Thoracic aorta (tissue), 2 donors: ENCODE measurements at places on chromosomes 2 and 18. TPM values are rescaled to one million over a fixed set of nuclear protein-coding genes. Genes with fewer than 3 reads are reported as not detected.

The ST6GAL2 gene
- total RNA-seq = 71.1 TPM

GRCh38 chr18:2974731-2975130 is 38.2 kb downstream of the LPIN2 start:
- no peak overlapping the region for H3K27ac ChIP-seq
- no peaks in the 10 kb centered on the region for H3K27me3 ChIP-seq
- H3K4me1 ChIP-seq = peaks cover 42% of the 10 kb centered on the region
- DNase-seq = no peak

The MEP1B gene
- not detected for total RNA-seq

The C2orf72 gene
- 0.14 TPM for total RNA-seq

- no peaks in the 10 kb centered on the region for H3K27me3 ChIP-seq
- H3K4me3 ChIP-seq = no peak overlapping the region
Observed at GRCh38 chr2:74779265-74779558, 54.7 kb upstream of the HK2 start.

GRCh38 chr2:75241696-75242095 is 42.4 kb upstream of the TACR1 start:
- H3K4me1 ChIP-seq = no peaks in the 10 kb centered on the region
- no peaks in the 10 kb centered on the region for H3K27me3 ChIP-seq
- no peaks in the 10 kb centered on the region for H3K36me3 ChIP-seq
- no peak overlapping the region for H3K27ac ChIP-seq
- H3K4me3 ChIP-seq = no peak overlapping the region
- DNase-seq = no peak

DNA sequence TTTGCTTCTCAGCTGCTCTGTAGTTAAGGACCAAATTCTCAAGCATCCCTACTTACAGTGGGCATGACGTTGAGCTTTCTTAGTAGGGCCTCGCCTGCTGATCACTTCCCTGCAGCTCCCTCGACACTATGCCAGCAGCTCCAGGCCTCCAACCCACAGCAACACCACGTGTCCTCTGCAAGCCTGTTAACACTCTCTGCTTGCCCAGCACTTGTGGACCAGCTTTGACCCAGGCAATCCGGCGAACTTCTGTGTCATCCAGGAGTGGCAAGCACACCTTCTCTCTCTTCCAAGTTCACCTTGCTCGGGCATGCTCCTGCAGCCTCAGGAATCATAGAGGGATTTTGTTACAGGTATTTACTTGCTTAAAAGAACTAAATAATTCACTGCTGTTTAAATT is 138.6 kb upstream of the FHL2 start:
- H3K4me3 ChIP-seq = no peak overlapping the region
- no peaks in the 10 kb centered on the region for H3K4me1 ChIP-seq
- DNase-seq = no peak
- H3K36me3 ChIP-seq = no peaks in the 10 kb centered on the region
- H3K27me3 ChIP-seq = no peaks in the 10 kb centered on the region
- no peak overlapping the region for H3K27ac ChIP-seq

DNA sequence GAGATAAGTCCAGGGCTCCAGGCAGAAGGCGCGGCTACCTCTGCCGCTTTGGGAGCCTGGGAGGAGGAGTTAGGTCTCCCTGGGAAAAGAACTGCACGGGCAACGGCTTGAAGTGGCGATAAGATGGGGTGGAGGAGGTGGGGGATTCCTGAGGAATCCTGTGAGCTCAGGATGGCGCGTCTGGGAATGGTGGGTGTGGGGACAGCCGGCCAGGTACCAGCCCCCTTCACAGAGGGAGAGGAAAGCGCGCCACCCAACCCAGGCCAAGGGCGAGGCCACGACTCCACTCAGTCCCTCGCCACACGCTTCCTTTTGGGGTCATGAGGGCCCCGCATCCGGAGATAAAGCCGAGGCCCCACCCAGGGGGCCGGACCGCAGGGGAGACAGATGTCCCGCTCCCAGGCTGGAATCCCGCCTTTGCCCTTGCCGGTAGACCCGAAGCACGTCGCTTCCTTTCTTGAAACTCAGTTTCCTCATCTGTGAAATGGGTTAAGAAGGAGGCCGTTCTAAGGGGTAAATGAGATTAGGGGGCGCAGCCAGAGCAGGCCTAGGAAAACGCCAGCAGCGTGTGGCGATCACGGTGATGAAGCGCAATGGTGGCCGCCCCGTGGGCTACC is 1.7 kb upstream of the CTDSP1 start:
- DNase-seq = no peak
- H3K4me3 ChIP-seq = peak overlapping the region; percentile 79
- peaks cover 15% of the 10 kb centered on the region for H3K4me1 ChIP-seq
- H3K27me3 ChIP-seq = no peaks in the 10 kb centered on the region
- peaks cover 14% of the 10 kb centered on the region for H3K36me3 ChIP-seq
- H3K27ac ChIP-seq = peak overlapping the region; percentile 100

- no peaks in the 10 kb centered on the region for H3K27me3 ChIP-seq
- no peaks in the 10 kb centered on the region for H3K4me1 ChIP-seq
- DNase-seq = no peak
- no peak overlapping the region for H3K27ac ChIP-seq
Observed at GRCh38 chr2:212926940-212927339, 224.5 kb downstream of the IKZF2 start.

DNA sequence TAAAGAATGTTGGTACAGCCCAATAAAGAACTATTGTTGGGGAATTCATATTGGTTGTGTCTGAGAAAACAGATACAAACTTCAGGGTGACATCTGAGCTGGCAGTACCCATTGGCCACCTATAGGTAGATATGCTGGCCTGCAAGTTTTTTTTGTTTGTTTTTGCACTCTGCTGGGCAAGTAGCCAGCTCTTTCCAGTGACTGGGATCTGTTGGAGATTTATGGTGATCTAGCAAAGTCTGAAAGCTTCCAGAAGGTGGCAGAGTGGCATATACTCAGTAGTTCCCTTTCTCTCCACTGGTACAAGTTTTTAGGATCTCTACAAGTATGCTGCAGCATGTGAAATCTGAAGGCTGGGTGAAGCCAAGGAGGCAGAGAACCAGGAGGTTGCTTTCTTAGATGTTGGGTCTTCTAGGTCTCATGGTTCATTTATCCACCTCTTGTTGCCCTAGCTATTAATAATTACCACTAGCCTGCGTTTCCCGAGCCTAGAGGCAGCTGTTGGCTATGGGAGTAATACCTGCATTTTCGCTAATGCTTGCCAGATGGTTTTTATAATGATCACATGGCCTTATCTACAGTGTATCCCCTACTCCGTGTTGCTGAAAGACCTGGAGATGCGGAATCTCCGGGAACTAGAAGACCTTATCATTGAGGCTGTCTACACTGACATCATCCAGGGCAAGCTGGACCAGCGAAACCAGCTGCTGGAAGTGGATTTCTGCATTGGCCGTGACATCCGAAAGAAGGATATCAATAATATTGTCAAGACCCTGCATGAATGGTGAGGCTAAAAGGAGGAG is 9.5 kb downstream of the COPS7B start:
- H3K4me3 ChIP-seq = no peak overlapping the region
- no peak for DNase-seq
- no peaks in the 10 kb centered on the region for H3K27me3 ChIP-seq
- peaks cover 37% of the 10 kb centered on the region for H3K36me3 ChIP-seq
- H3K27ac ChIP-seq = no peak overlapping the region

GRCh38 chr2:208619993-208620392 is 213.4 kb downstream of the PTH2R start:
- H3K36me3 ChIP-seq = no peaks in the 10 kb centered on the region
- H3K27ac ChIP-seq = no peak overlapping the region
- H3K27me3 ChIP-seq = no peaks in the 10 kb centered on the region
- no peaks in the 10 kb centered on the region for H3K4me1 ChIP-seq
- no peak for DNase-seq

The SERPINB7 gene
- 0.14 TPM for total RNA-seq

The SCN7A gene
- total RNA-seq = 9.0 TPM

The PHOSPHO2 gene
- total RNA-seq = 0.92 TPM

The PARD6G gene
- total RNA-seq = 3.0 TPM

GRCh38 chr18:23938043-23938756 is 76.4 kb upstream of the TTC39C start:
- H3K36me3 ChIP-seq = no peaks in the 10 kb centered on the region
- H3K27me3 ChIP-seq = no peaks in the 10 kb centered on the region
- H3K27ac ChIP-seq = no peak overlapping the region
- no peaks in the 10 kb centered on the region for H3K4me1 ChIP-seq

GRCh38 chr2:85251070-85251616 is 76.6 kb downstream of the TGOLN2 start:
- peaks cover 23% of the 10 kb centered on the region for H3K4me1 ChIP-seq
- H3K27me3 ChIP-seq = no peaks in the 10 kb centered on the region
- H3K4me3 ChIP-seq = no peak overlapping the region

- DNase-seq = no peak
- no peak overlapping the region for H3K4me3 ChIP-seq
- no peak overlapping the region for H3K27ac ChIP-seq
- H3K36me3 ChIP-seq = peaks cover 2% of the 10 kb centered on the region
- no peaks in the 10 kb centered on the region for H3K4me1 ChIP-seq
Observed at GRCh38 chr18:35693829-35694228, 112.3 kb downstream of the GALNT1 start.

The EDAR gene
- not detected for total RNA-seq

The ZSWIM2 gene
- not detected for total RNA-seq

- peaks cover 99% of the 10 kb centered on the region for H3K4me1 ChIP-seq
- H3K4me3 ChIP-seq = no peak overlapping the region
- DNase-seq = no peak
- H3K36me3 ChIP-seq = peaks cover 5% of the 10 kb centered on the region
Observed at GRCh38 chr2:85778646-85779379, 25.0 kb downstream of the ATOH8 start.

DNA sequence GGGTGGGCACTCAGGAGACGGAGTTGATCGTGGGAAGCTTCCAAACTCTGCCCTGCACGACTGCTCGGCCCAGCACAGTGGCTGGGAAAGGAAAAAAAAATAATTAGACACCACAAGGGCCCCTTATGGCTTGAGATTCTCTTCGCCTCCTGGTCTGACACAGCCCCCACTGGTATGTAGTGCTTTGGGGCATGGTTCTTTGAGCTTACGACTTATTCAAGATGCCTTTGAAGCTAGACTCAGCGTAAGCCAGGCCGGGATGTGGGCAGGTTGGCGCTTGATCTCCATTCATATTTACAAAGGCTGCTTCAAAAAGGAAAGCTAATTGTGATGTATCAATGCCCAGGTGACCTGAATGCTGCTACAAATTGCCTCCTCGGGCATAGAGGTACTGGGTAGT is 50.5 kb downstream of the CXCR4 start:
- H3K36me3 ChIP-seq = no peaks in the 10 kb centered on the region
- no peaks in the 10 kb centered on the region for H3K27me3 ChIP-seq
- DNase-seq = no peak

The IL1RL1 gene
- 32.8 TPM for total RNA-seq

The LINC00305 gene
- not detected for total RNA-seq

The ANKRD30B gene
- not detected for total RNA-seq

The LRATD1 gene
- total RNA-seq = 6.6 TPM

The GPR55 gene
- total RNA-seq = not detected

The CCDC141 gene
- total RNA-seq = 2.4 TPM

DNA sequence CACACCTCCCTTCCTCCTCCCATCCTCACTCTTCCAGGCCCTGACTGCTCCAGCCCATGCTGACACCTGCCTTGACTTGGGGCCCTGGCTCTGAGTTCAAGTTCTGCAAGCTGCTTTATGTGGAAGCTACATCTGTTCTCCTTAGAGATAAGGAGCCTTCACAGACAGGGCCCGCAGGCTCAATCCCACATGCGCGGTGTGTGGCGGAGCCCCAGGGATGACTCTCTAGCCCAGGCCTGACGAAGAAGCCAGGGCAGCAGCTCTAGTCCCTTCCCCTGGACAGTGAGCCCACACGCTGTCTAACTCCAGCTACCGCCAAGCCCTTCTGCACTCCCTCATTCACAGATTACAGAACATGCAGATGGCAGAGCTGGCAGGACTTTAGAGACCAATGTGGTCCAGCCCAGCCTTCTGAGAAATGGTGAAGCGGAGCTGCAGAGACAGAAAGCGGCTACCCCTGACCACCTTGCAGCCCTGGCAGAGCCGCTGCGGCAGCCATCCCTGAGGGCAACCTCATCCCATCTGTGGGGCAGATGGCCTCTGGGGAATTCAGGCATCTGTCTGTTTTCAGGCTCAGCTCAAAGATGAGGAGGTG is 304.3 kb downstream of the CELF4 start:
- H3K27ac ChIP-seq = no peak overlapping the region
- no peaks in the 10 kb centered on the region for H3K27me3 ChIP-seq
- DNase-seq = no peak
- no peak overlapping the region for H3K4me3 ChIP-seq
- H3K36me3 ChIP-seq = no peaks in the 10 kb centered on the region

- H3K27ac ChIP-seq = no peak overlapping the region
- no peaks in the 10 kb centered on the region for H3K27me3 ChIP-seq
- H3K36me3 ChIP-seq = no peaks in the 10 kb centered on the region
- DNase-seq = no peak
- H3K4me3 ChIP-seq = no peak overlapping the region
Observed at GRCh38 chr2:70826696-70827350, 6.4 kb upstream of the CLEC4F start.

DNA sequence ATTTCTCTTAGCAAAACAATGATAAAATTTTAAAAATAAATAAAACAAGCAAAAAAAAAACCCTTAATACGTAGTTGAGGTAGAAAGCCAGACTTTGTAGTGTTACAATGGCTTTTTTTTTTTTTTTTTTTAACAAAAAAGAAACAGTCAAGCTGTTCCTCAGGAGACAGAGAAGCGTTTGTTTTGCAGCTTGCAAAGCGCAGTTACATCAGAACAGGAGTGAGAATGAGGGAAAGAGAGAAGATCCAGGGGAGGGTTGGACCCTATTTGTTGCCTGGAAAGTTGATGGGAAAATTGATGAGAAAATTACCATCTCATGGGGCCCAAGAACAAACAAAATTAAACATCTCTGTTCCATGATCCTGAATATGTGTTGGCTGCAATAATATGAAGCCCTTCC is 146.5 kb downstream of the NETO1 start:
- H3K27me3 ChIP-seq = no peaks in the 10 kb centered on the region
- no peaks in the 10 kb centered on the region for H3K36me3 ChIP-seq
- DNase-seq = no peak
- no peaks in the 10 kb centered on the region for H3K4me1 ChIP-seq
- no peak overlapping the region for H3K27ac ChIP-seq
- H3K4me3 ChIP-seq = no peak overlapping the region

- peak overlapping the region; percentile 91 for H3K4me3 ChIP-seq
- H3K4me1 ChIP-seq = peaks cover 18% of the 10 kb centered on the region
- H3K36me3 ChIP-seq = no peaks in the 10 kb centered on the region
- H3K27ac ChIP-seq = no peak overlapping the region
Observed at GRCh38 chr2:72824224-72824842, 1.5 kb downstream of the EXOC6B start.
